ENCODE measurements at places on chromosomes 3 and 15. TPM values are rescaled to one million over a fixed set of nuclear protein-coding genes. Genes with fewer than 3 reads are reported as not detected.

DNA sequence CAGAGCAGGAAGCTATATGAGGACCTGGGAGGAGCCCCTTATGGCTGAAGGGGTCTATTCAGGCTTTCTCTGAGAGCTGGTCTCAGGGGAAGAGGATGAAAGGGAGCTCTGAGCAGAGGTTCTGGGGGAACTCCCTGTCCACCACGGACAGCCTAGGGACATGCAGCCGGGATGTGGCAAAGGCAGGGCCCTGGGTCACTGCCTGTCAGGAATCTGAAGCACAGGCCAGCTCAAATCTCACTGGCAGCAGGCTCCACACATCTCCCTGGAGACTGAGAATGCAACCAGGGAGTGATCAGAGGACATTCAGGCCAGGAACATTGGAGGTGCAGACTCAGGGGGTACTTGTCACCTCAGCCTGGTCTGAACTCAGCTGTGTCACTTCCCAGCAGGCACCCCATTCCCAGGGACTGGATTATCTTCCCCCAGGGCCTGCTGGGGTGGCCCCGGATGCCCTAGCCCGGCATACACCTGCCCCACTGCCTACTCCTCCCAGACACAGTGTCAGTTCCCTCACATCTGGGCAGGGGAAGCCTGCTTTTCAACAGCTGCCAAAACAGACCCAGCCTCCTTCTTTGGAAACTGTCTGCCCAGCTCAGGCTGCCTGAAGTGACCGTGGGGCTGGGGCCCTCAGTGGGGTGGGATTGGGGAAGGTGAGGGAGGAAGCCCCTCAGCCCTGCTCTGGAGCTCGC is 18.3 kb upstream of the SEMA3F start:
- DNase-seq: no peak

GRCh38 chr3:149619136-149619535 is 38.7 kb downstream of the WWTR1 start:
- DNase-seq: no peak

DNA sequence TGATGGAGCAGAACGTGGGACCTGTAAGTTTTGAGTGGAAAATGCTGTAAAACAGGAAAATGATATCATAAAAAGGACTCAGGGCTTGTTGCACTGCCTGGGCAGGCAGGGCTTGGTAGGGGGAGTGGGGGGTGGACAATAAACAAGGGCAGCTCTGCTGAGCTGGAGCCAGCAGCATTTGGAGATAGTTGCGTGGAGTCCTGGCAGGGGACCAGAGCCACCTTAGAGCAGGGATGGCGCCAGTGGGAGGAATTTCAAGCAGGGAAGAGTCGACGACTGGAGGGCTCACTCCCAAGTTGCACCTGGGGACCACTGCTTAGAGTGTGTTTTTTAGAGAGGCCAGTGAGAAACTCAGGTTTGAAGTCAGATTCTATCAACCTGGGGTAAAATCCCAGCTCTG is 22.7 kb upstream of the FRMD4B start:
- DNase-seq: no peak

DNA sequence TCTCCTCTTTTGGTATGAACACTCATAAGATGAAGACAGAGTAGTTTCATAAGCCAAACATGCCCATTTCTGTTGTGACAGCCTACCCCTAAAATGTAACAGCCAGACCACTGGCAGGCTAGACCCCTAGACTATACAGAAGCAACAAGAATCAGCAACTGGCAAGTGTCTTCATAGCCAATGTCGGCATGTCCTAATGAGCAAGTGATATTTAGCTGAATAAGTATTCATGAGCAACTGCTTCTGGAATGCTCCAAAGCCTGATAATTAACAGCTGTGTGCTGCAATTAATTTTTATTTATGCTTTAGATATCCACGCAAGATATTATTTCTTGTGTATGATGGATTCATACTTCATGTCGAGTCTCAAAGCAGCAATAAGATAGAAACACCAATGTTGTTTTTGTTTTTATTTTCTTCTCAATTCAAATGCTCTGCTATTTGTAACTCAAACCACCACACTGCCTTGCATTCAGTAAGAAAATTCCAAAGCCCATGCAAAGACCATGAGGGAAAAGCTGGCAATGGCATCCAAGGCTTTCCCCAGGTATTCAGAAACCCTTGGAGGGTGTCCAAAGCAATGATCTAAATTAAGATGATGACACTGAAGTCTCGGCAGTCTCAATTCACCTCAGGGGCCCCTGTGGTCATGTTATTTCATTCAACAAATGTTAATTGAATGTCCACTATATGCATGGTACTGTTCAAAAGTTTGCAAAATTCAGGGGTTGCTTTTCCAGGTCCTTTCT is 167.7 kb upstream of the NECTIN3 start:
- DNase-seq: no peak

Gene CLSTN2
- not detected for polyA plus RNA-seq

Gene EPHB1
- 1.7 TPM for polyA plus RNA-seq

Gene MUC20
- not detected for polyA plus RNA-seq

Gene SERF2
- 2,420 TPM for polyA plus RNA-seq

Measured in immature natural killer cell (primary cell).